ENCODE measurements at places on chromosomes 12 and 14.

DNA sequence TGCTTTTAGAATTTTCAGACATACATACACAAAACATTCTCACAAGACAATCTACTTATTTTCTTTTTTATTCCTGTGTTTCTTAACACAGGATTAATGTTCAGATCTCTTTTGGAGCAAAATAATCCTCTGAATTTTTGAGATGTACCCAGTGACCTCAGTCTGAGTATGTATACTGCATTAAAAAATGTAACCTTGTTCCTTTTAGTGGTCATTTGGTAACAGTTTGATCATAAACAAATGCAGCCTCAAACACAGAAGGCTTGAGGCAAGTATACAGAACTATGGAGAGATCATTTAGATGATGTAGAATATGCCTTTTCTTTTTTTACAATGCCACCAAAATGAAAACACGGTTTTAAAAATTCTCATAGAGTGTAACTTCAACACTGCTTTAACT is 9.7 kb downstream of the HIF1A start:
- H3K27ac ChIP-seq: no peak overlapping the region
- H3K36me3 ChIP-seq: peaks cover 14% of the 10 kb centered on the region
- no peaks in the 10 kb centered on the region for H3K27me3 ChIP-seq
- H3K4me3 ChIP-seq: no peak overlapping the region

GRCh38 chr12:131971226-131971625 is 21.5 kb downstream of the EP400 start:
- no peaks in the 10 kb centered on the region for H3K27me3 ChIP-seq
- H3K4me3 ChIP-seq: no peak overlapping the region
- peaks cover 16% of the 10 kb centered on the region for H3K36me3 ChIP-seq
- no peak for DNase-seq
- H3K27ac ChIP-seq: no peak overlapping the region

- H3K36me3 ChIP-seq: peaks cover 4% of the 10 kb centered on the region
- H3K27ac ChIP-seq: no peak overlapping the region
- H3K4me3 ChIP-seq: no peak overlapping the region
- DNase-seq: no peak
These were observed 26.7 kb upstream of the LRTM2 start for GRCh38 chr12:1793426-1794210.

DNA sequence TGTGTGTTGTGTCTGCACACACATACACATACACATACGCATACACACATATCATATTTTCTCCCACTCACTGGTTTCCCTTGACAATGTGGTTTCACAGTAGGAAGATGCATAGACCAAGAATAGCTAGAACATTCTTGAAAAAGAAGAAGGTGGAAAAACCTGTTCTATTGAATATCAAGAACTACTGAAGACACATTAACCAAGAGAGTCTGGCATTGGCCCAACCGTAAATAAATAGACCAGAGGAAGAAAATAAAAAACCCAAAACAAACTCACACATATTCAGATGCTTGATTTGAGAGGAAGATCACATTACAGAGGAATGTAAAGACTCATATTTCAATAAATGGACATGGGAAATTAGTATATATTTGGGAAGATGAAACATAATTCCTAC is 311.3 kb downstream of the FOXG1 start:
- H3K36me3 ChIP-seq: no peaks in the 10 kb centered on the region
- H3K4me1 ChIP-seq: no peaks in the 10 kb centered on the region
- DNase-seq: no peak
- no peak overlapping the region for H3K27ac ChIP-seq
- H3K4me3 ChIP-seq: no peak overlapping the region
- H3K27me3 ChIP-seq: no peaks in the 10 kb centered on the region

- H3K27ac ChIP-seq: no peak overlapping the region
- no peaks in the 10 kb centered on the region for H3K27me3 ChIP-seq
- peaks cover 17% of the 10 kb centered on the region for H3K36me3 ChIP-seq
- H3K4me3 ChIP-seq: no peak overlapping the region
These were observed 17.7 kb downstream of the PSMC1 start for GRCh38 chr14:90274019-90274418.

- H3K27me3 ChIP-seq: no peaks in the 10 kb centered on the region
- peaks cover 36% of the 10 kb centered on the region for H3K4me1 ChIP-seq
- no peak for DNase-seq
- H3K27ac ChIP-seq: no peak overlapping the region
These were observed 8.4 kb downstream of the RAPGEF3 start for GRCh38 chr12:47750229-47750798.

DNA sequence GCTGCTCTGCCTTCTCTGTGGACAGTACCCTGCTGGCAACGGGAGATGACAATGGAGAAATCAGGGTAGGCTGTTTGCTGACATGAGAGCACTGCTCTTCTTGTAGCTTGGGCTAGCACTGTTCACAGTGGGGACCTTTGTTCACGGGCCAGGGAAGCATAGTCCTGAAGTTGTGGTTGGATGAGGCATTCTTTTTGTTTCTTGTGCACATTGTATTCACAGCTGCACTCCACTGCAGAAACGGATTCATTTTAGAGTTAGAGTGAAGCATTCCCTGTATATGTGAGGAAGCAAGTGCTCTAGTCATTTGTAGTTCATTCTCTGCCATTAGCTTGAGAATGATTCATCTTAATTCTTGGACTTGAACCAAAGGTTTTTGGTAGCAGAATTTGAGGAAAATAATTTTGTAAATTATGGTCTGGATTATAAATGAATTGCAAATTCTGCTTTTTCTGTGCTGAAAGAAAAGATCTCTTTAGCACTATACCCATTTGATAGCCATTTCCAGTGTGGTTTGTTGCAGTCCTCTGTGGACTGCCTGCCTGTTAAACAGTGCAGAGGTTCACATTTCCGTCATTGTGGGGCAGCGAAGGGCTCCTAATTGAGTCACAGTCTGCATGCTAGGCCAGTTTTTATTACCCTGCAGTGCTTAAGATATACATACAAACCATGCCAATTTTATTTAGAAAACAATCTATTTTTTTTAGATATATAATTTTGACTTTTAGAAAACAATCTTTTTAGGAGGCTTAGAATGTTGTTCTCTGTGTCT is 80.6 kb downstream of the APAF1 start:
- H3K4me1 ChIP-seq: no peaks in the 10 kb centered on the region
- H3K27ac ChIP-seq: no peak overlapping the region
- H3K27me3 ChIP-seq: no peaks in the 10 kb centered on the region
- peaks cover 23% of the 10 kb centered on the region for H3K36me3 ChIP-seq
- no peak for DNase-seq

DNA sequence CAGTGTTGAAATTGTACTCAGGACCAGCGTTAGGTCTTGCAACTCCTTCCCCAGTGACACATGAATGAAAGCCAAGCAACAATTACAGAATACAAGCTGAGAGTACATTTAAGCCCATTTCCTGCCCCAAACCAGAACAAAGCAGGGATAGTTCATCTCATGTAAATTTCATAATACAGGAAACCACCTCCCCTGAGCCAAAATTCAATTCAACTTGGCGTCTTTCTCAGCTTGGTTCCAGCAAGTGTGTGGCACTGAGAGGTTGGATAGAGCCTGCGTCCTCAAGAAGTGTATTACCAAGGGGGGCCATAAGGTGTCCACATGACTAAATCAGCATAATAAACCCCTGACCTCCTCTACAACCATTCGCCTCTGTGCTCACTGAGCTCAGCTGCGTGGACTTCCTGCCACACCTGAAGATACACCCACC is 278.9 kb upstream of the CRY1 start:
- no peaks in the 10 kb centered on the region for H3K36me3 ChIP-seq
- H3K4me3 ChIP-seq: no peak overlapping the region
- H3K27me3 ChIP-seq: no peaks in the 10 kb centered on the region
- peaks cover 40% of the 10 kb centered on the region for H3K4me1 ChIP-seq

GRCh38 chr12:56020423-56021184 is at the start of gene IKZF4:
IKZF4 (plus strand) TSS chr12:56021043; CDS start chr12:56021494, 451 bp downstream.
- H3K4me3 ChIP-seq: peak within 1 kb of the TSS; percentile 95
- peaks cover 54% of the 10 kb centered on the region for H3K4me1 ChIP-seq
- peaks cover 12% of the 10 kb centered on the region for H3K36me3 ChIP-seq
- DNase-seq: peak; percentile 79
- peaks cover 3% of the 10 kb centered on the region for H3K27me3 ChIP-seq

DNA sequence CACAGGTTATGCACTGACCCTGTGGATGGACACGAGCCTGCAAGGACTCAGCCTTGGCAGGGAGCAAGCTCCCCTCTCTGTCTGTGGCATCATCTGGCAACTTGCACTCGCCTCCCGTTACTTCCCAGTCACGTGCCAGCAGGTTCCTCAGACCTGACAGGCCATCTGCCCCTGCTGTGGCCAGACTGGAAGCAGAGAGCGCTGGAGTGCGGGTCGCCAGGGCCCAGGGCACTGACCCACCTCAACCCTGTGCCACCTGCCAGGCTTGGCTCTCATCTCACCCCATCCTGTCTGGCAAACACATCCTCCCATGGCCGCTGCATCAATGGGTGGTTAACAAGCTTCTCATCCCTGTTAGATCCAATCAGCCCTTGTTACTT is 28.4 kb downstream of the SLC6A12 start:
- H3K27ac ChIP-seq: no peak overlapping the region
- no peak for DNase-seq
- peaks cover 55% of the 10 kb centered on the region for H3K27me3 ChIP-seq
- H3K36me3 ChIP-seq: no peaks in the 10 kb centered on the region

DNA sequence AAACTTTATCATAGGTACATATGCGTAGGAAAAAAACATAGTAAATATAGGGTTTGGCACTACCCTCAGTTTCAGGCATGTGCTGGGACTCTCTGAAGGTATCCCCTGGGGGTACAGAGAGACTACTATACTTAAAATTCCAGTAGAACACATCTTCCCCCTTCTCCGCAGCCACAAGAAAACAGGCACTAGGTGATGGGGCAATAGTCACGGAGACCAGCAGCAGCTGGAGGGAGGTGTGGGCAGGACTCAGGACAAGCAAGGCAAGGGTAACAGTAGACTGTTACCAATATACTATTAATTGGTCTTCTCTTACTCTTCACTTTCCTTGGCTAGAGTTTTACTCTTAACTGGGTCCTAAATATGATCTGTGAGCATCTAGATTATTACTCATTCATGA is 4.6 kb upstream of the PAPOLA start:
- no peak for DNase-seq
- H3K36me3 ChIP-seq: no peaks in the 10 kb centered on the region
- H3K4me1 ChIP-seq: no peaks in the 10 kb centered on the region
- H3K4me3 ChIP-seq: no peak overlapping the region
- H3K27me3 ChIP-seq: no peaks in the 10 kb centered on the region

- DNase-seq: no peak
- no peak overlapping the region for H3K27ac ChIP-seq
- peaks cover 3% of the 10 kb centered on the region for H3K36me3 ChIP-seq
- no peak overlapping the region for H3K4me3 ChIP-seq
These were observed 3.7 kb downstream of the ZBTB1 start for GRCh38 chr14:64508215-64508776.

GRCh38 chr12:5497329-5498053 is 65.6 kb downstream of the NTF3 start:
- DNase-seq: no peak
- H3K27ac ChIP-seq: peak overlapping the region; percentile 77
- H3K4me3 ChIP-seq: no peak overlapping the region
- H3K27me3 ChIP-seq: peaks cover 21% of the 10 kb centered on the region

GRCh38 chr14:21382886-21383847 is 652 bp downstream of the SUPT16H start:
- H3K27ac ChIP-seq: peak overlapping the region; percentile 100
- DNase-seq: no peak
- peaks cover 4% of the 10 kb centered on the region for H3K36me3 ChIP-seq
- peaks cover 21% of the 10 kb centered on the region for H3K4me1 ChIP-seq
- no peaks in the 10 kb centered on the region for H3K27me3 ChIP-seq

- no peak for DNase-seq
- H3K4me1 ChIP-seq: no peaks in the 10 kb centered on the region
- H3K27ac ChIP-seq: no peak overlapping the region
- H3K27me3 ChIP-seq: no peaks in the 10 kb centered on the region
- H3K4me3 ChIP-seq: no peak overlapping the region
- H3K36me3 ChIP-seq: no peaks in the 10 kb centered on the region
These were observed 113.0 kb downstream of the RMST start for GRCh38 chr12:97575403-97576193.

DNA sequence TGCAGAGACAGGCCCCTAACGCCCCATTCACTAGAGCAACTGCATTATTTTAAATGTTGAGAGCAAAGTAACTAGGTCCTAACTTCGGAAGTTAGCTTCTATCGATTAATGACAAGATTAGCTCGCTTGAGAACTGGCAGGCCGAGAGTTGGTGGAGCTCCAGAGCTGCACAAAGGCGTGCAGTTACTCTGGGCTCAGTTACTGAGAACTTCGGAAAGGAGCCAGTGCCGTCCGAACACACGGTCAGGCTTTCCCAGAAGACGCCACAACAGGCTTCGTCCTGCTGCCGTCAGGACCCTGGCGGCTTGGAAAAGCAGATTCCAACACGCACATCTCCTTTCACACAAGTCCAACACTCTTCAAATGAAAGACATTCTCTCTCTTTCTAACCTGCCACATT is 45.4 kb upstream of the TESC start:
- DNase-seq: no peak
- no peaks in the 10 kb centered on the region for H3K27me3 ChIP-seq
- no peak overlapping the region for H3K27ac ChIP-seq

GRCh38 chr12:26080911-26081310 is 43.9 kb downstream of the BHLHE41 start:
- no peak for DNase-seq
- H3K27me3 ChIP-seq: no peaks in the 10 kb centered on the region
- peaks cover 23% of the 10 kb centered on the region for H3K36me3 ChIP-seq
- no peaks in the 10 kb centered on the region for H3K4me1 ChIP-seq
- no peak overlapping the region for H3K4me3 ChIP-seq

DNA sequence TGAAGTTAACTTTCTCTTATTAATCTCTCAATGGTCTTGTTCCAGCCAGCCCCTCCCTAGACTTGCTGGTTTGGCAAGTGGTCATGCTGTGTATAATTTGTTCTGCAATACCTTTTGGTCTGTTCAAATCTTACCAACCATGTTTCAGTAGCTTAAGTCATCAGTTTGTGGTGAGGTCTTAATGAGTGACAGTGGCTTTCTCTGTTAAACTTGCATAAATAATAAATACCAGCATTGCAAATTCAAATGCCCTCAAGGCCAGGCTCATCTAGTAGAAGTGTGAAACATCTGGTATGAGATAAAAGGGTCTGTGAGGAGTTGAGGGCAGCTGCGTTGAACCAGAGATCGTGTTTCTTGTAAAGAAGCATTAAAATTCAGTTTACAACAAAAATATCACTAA is 319.5 kb downstream of the TMEM117 start:
- DNase-seq: no peak
- no peaks in the 10 kb centered on the region for H3K36me3 ChIP-seq
- H3K27ac ChIP-seq: no peak overlapping the region
- no peak overlapping the region for H3K4me3 ChIP-seq
- H3K27me3 ChIP-seq: no peaks in the 10 kb centered on the region

- no peak for DNase-seq
- peaks cover 32% of the 10 kb centered on the region for H3K36me3 ChIP-seq
- H3K4me1 ChIP-seq: no peaks in the 10 kb centered on the region
- peak overlapping the region; percentile 36 for H3K27ac ChIP-seq
- no peak overlapping the region for H3K4me3 ChIP-seq
- no peaks in the 10 kb centered on the region for H3K27me3 ChIP-seq
These were observed 82.5 kb downstream of the SH2B3 start for GRCh38 chr12:111488271-111488670.
